WTC11 (cell line): ENCODE measurements at places on chromosomes 2 and 18.

- no peak for DNase-seq
Measured at GRCh38 chr2:168350380-168350779, 103.0 kb upstream of the STK39 start.

DNA sequence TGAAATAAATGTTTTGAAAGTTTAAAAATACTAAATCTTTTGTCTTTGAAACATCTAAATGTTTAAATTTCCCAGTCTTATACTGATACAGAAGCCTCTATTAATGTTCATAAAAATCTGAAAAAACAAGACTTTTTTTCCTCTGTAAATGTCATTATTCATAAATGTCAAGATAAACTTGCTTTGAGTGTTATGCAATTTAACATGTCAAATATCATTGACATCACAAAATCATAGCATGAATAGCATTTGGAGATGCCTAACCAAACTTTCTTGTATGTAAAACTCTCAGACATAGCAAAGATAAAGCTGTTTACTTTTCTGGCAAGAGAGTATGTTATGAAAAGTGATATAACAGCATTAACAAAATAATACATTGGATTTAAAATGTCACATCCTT, 128.0 kb upstream of the CDH19 start:
- DNase-seq, result no peak

DNA sequence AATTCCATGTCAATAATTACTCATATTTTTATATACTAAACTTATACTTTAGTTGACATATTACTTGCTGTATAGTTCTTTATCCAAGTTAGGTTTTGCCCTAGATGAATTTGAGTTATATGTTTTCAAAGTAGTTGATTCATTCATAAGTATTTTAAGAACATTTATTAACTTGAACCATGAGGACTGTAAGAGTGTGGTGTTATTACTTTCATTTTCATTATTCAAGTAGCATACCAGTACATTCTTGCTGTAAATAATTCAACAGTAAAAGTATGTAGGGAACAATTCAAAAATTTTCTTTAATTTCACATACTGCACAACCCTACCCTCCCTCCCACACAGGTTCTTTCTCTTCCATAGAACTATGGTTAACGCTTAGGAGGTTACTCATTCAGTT, 75.4 kb downstream of the ANKRD12 start:
- no peak for DNase-seq

DNA sequence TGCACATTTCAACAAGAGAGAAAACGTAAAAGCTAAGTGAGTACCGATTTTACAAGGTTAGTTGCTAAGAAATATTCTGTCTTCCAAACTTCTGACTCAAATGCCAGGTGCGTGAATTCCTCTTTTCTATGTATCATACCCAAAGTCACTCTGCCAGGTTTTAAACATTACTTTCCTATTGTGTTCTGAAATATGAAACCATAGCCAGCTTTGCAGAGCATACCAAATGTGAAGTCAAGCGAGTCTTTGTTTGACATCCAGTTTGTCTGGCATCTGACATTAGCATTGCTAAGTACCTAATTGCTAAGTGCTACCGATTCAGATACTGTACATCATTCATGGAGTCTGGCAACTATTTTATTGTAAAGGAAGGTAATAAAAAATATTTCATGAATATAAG, 321.9 kb upstream of the GALNT5 start:
- DNase-seq, result no peak

GRCh38 chr2:104896446-104896845, 42.5 kb downstream of the POU3F3 start:
- DNase-seq, result no peak

DNA sequence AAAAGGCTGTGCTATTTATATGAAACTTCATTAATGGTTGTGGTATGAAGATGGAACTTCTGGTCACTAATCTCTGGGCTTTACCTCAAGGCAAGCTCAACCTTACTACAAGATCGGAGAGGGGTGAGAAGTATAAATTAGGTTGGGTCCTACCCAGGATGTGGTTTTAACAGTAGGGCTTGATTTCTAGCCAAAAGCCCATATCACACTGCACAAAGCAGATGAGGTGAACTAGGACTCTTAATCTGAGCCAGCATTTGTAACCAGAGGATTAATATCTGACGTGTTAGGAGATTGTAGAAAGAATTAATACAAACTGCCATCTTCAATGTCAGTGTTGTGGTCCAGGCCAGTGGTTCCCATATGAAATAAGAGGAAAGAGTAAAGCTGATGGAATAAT, 86.4 kb upstream of the RGPD4 start:
- no peak for DNase-seq

GRCh38 chr2:26185954-26186770, 13.3 kb downstream of the GAREM2 start:
- DNase-seq, result no peak

DNA sequence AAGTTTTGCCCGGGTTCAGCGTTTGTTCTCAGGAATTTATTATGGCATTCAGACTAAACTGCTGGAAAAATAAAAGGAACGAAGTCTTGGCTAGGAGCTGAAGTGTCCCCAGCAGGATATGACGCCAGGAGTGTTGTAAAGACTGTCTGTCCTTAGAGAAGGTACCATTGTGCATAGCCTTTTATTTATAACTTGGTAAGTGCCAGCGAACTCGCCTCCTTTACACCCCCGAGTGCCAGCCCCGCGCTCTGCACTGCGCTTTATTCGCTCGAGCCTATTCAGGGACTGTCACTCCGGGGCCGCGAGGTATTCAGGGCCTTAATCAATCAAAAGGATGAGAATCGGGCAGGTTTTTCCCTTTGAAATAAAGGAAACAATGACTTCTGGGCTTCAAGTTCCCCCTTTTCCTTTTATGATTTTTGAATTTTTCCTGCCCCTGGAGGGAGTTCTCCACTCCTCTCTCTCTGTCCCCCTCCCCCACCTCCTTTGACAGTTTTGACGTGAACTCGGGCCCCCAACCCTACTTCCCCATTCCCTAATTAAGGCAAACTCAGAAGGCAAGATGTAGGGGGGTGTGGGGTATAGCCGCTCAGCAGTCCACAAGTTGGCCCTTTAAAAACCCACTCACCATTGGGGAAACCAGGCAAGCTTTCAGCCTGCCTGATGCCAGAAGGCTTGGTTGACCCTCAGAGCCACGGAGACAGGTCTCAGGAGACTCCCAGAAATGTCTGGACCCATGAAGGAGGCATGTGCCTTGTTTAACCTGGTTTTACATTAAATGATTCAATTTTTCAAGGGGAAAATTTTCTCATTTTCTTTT, 1.3 kb upstream of the PAX3 start:
- no peak for DNase-seq

GRCh38 chr2:170772295-170772694, 2.1 kb downstream of the ERICH2 start:
- DNase-seq, result no peak

DNA sequence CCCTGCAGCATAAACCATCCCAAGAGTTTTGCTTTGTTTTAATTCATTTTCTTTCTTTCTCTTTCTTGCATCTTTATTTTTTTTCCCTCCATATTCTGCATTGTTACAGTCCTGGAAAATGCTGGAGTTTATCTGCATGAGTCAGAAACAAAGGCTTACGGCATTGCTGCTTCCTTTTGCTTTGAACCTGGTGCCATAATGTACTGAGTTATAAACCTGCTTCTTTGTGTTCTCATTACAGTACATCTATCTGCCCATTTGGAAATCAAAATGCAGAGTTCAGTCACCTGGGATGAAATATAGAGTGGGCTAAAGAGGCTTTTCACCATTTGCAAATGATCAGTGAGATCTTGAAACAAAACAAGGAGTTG, 1009.2 kb upstream of the FANCL start:
- no peak for DNase-seq

DNA sequence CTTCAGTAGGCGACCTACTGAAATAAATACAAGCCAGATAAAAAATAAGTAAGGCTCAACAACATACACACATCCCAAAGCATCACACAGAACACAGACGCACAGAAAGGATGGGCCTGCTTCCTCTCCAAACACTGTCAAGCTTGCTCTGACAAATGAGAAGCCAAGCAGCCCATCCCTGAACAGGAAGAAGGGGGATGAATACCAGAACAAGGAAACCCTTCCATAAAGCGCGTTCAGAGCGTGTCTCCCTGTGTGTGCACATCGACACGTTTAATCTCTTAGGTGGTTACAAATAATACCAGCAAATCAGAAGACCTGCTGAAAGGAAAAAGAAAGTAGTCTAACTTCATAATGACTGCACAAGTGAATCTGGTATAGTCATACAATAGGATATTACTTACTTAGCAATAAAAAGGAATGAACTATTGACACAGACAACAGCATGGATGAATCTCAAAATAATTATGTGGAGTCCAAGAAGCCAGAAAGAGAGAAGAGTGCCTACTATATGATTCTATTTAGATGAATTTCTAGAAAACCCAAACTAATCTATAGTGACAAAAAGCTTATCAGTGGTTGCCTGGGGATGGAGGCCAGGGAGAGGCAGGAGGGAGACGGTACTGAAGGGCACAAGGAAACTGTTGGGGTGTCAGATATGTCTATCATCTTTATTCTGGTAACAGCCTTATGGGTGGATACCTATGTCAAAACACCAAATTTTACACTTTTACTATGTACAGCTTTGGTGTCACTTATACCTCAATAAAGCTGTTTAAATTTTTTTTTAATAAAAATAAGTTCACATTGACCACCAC, 26.8 kb downstream of the MBOAT2 start:
- no peak for DNase-seq

GRCh38 chr18:7256618-7257425, 25.9 kb downstream of the LRRC30 start:
- DNase-seq, result no peak

GRCh38 chr18:2587788-2588187, 16.4 kb downstream of the NDC80 start:
- no peak for DNase-seq

GRCh38 chr2:115413791-115414190, 971.4 kb downstream of the DPP10 start:
- DNase-seq, result no peak

DNA sequence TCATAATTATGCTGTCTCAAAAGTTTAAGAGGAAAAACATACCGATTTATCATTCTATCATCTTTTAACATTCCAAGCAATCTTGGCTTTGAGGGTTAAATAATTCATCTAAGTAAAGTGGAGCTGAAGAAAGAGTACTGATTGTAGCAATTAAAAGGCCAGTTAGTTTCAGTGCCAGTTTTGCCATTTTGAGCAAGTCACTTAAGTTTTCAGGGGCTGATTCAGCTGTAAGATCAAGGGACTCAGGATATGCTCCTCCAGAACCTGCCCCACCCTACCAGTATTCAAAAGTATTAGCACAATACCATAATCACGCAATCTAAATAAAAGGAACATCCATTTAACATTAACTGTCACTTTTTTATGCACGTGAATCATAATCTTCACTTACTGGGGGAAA, 1.9 kb downstream of the SS18 start:
- DNase-seq, result no peak
